Subcutaneous preadipocyte (primary cell): ENCODE measurements at places on chromosomes 16 and 17. TPM values are rescaled to one million over a fixed set of nuclear protein-coding genes. Genes with fewer than 3 reads are reported as not detected.

The KRT27 gene
- not detected in 2 replicates for total RNA-seq

The CA4 gene
- not detected in 2 replicates for total RNA-seq

The CACNG5 gene
- total RNA-seq = not detected in 2 replicates

The HSD11B2 gene
- total RNA-seq = 0.59 TPM in 1 of 2 replicates, not detected in the other

The ZNF267 gene
- 7.7 and 14.1 TPM in 2 replicates for total RNA-seq
